Right renal pelvis (tissue), 4 donors: ENCODE measurements at places on chromosomes 5 and 9.

GRCh38 chr9:125296843-125297372, 35.3 kb downstream of the GAPVD1 start:
- DNase-seq: no peak

DNA sequence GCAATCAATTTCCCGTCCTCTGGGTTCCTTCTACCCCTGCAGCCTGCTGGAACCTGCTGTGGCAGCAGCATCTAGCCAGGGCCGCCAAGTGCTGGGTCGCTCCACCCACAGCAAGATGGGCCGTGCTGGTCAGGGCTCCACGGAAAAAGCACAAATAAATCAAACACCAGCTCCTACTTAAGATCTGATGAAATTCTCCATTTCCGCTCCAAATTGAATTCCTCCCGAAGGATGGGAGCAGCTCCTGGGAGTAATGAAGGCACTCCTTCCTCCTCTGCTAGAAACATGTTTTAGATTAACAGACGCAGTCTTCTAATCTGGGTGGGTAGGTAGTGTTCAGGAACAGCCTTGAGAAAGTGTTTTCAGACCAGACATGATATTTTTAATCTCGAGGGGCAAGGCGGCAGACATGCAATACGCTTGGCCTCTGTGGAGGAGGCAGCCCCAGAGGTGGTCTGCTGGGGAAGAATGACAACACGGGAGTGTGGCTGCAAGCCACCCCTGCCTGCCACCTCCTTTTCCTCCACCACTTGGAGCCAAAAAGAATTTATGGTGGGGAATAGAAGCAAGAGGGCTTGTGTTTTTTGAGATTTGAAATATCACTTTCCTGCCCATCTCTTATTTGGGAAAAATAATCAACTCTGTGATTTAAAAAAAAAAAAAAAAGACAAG, 194.1 kb downstream of the AOPEP start:
- no peak for DNase-seq

- DNase-seq: no peak
Measured at GRCh38 chr5:773517-774264, 10.8 kb downstream of the ZDHHC11B start.

- no peak for DNase-seq
Measured at GRCh38 chr5:108687595-108688200, 60.0 kb upstream of the FER start.

DNA sequence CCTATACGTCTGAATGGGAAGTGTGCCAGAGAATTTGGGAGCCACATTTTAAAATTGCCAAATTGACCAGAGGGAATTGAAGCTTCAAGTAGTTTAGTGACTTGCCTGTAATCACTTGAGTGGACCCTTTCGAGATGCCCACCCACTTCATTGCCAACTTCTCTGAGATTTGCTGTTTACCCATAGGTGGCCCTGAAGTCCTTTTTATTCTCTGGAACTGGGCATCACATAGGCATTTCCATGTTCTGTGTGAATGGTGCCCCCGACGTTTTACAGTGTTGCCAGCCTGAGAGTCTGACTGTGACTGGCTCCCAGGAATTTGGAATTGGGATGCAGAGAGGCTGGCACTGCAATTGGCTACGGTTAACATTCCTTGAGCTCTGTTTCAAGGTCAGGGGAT, 158.6 kb downstream of the SEMA6A start:
- DNase-seq: no peak

- no peak for DNase-seq
Measured at GRCh38 chr9:106869458-106869857, 6.5 kb downstream of the ZNF462 start.

DNA sequence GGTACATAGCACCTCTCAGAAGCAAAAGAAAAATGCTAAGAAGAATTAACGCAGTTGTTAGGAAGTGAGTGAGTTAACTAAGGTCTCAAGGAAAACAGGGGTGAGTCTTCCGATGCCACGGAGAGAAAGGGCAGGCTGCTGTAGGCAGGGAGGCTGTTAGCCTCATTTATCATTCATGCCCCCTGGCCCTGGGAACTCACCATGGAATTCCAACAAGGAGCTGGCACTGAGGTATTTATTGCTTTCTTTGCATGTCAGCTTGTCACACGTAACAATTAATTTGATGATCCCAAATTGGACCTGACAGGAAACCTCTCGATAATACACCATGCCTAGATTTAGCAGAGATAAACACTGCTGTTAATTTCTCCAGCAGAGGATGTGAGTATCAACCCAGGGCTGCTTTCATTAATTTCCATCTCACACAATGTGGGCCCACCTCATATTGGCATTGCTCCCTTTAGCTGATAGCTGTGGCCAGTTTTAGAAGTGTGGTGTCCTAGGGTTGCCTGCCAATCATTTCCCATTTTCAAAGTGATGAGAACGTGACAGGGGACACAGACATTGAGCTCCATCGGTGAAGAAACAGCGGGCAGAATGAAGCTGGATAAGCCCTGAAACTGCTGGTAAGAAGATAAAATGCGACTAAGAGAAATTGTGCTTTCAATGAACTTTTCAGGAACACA, 45.3 kb downstream of the DAP start:
- no peak for DNase-seq

GRCh38 chr9:92749071-92749933, 15.3 kb downstream of the BICD2 start:
- DNase-seq: no peak

- no peak for DNase-seq
Measured at GRCh38 chr5:6752236-6752635, 39.0 kb downstream of the TENT4A start.

GRCh38 chr5:24161559-24161958, 483.2 kb downstream of the CDH10 start:
- no peak for DNase-seq

DNA sequence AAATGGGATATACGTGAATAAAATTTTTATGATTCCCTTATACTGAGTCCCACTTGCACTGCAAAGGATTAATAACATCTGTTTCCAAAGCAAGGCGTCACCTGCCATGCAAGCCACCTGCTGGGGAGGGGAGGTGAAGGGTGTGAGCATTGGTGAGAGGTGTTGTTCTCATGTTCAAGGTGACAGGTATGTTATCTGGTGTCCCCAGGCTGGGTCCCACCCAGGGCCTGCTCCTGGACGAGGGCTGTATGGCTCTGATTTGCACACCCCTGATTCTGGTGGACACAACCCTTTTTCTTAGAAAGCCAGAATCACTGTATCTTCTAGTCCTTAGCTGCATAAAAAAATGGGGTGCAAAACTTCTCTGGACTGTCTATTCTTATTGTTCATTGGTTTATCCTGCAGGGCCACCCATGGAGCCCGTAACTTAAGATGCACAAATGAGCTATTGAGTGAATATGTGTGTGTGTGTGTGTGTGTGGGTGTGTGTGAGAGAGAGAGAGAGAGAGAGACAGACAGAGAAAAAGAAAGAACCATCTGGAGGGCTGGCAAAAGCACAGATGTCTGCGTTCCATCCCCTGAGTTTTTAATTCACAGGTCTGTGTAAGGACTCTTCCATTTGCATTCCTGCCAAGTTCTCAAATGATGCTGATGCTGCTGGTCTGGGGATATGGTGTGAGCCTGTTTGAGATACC, 53.7 kb downstream of the SYK start:
- no peak for DNase-seq

DNA sequence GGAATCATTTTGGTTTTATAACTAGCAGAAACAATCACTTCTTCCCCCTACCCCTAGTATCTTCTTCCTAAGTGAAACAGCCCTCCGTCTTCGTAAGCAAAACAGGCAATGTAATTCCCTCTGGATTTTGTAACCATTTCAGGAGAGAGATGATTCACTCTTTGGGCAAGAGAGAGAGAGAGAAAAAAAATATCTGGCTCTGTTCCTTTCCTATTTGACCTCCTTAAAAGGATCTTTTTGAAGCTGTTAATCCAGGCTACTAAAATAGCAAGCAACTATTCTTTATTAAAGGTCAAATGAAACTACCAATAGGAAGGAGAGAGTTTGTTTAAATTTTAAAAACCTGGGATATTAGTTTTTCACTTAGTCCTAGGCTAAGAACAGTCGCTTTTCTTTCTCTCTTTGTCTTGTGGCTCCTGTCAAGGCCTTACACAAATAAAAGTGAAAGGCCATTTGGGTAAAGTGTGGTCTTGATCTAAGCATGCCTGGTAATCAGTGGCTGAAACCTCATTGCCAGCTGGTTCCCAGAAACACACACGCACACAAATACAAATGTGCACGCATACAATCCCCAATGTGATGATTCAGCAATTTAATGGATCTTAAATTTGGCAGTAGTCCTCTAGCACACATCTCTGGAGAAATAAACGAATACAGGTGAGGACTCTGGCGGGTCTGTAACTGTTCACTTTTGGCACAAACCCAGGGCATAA, 70.2 kb downstream of the PRUNE2 start:
- no peak for DNase-seq

DNA sequence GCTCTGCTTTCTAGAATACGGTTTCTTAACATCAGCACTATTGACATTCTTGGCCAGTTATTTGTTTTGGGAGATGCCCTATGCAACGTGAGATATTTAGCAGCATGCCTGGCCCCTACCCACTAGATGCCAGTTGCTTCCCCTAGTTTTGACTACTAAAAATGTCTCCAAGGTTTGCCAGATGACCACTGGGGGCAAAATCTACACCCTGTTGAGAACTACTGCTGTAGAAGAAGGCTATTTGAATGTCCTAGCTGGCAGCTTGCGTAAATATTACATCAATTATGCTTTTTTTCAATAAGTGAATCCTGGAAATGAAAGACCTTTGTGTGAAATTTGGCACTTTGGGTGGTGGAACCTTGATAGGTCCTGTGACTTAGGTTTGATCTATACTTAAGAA, 5.0 kb downstream of the NCBP1 start:
- no peak for DNase-seq

GRCh38 chr5:98391921-98392625, 381.4 kb upstream of the RGMB start:
- no peak for DNase-seq

DNA sequence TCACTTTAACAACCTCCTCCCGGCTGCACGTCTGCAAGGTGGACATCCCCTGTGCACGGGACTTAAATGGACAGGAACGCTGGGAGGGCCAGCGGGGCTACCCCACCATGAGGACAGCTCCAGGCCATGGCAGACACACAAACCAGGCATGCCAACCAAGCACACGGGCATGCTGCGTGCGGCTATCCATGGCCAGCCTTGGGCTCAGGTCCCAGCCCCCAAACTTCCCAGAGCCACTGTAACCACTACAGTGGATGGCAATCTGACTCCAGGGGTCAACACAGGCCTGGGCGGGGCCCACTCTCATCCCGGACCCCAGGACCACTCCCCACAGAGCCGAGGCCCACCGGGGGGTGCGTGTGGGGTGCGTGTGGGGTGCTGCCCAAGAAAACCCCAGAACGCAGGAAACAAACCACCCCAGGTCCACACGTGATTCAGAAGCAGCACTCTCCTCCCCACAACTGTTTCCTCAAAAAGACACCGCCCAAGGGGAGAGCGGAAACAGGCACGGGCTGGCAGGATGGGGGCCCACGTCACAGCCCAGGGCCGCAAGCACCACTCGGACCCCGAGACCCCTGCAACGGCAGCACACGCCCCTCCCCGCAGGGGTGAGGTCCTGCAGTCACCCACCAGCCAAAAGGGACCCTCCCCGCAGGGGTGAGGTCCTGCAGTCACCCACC, 7.4 kb downstream of the SLC12A7 start:
- DNase-seq: no peak

- no peak for DNase-seq
Measured at GRCh38 chr5:154630410-154630809, 124.8 kb upstream of the LARP1 start.

GRCh38 chr5:169114466-169115065, 186.4 kb downstream of the SLIT3 start:
- no peak for DNase-seq

DNA sequence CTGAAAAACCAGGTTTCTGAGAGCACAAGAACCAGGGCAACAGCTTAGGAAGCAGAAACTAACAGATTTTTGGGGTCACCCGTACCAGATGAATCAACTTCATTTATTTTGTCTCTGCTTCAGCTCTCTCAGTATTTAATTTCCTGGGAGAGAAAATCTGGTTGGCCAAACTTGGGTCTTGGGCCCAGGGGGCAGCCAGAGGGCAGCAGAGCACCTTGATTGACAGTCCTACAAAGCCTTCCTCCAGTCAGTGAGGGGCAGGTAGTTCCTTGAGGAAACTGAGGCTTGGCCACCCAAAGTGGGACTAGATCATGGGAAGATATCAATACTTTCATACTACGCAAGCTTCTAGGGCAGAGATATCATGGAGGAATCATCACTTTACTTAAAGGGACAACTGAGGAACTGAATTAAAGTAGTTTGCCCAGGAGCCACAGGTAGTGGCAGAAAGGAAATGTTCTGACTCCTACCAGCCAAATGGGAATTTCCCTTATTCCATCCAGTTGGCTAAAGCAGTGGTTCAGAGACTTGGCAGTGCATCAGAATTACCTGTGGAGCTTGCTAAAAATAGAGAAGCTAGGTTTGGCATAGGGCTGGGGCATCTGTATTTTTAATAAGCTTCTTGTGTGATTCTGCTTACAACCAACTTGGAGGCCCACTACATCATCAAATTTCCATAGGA, 21.5 kb upstream of the ARHGAP26 start:
- no peak for DNase-seq

- no peak for DNase-seq
Measured at GRCh38 chr5:177524539-177524900, 7.8 kb upstream of the DDX41 start.

DNA sequence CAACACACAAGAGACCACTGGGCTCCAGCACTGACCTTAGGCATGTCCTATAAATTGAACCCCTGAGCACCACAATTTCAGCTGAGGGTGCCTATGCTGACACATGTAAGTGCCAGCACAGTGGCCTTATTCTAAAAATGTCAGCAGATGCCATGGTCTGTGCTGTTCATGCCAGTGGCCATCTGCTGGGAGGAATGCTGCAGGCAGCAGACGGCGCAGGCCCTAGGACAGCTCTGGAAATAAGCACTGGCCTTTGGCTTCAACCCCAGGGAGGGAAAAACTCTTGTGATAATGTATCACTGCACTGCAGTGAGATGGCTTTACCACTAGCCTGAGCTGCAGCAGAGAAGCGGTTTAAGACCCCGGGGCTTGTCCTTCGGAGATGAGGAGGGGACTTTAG, 98.5 kb downstream of the SYK start:
- DNase-seq: no peak

GRCh38 chr9:129836311-129837007, 1.2 kb downstream of the USP20 start:
- DNase-seq: no peak

GRCh38 chr9:4327504-4328191, 27.8 kb upstream of the GLIS3 start:
- no peak for DNase-seq

GRCh38 chr5:169128679-169129078, 172.3 kb downstream of the SLIT3 start:
- DNase-seq: no peak

- DNase-seq: no peak
Measured at GRCh38 chr5:135349451-135349850, 49.6 kb downstream of the MACROH2A1 start.
